ENCODE measurements at places on chromosomes 2 and 18.

- no peak for DNase-seq
Measured at GRCh38 chr2:123614596-123614995, 410.5 kb upstream of the CNTNAP5 start.

DNA sequence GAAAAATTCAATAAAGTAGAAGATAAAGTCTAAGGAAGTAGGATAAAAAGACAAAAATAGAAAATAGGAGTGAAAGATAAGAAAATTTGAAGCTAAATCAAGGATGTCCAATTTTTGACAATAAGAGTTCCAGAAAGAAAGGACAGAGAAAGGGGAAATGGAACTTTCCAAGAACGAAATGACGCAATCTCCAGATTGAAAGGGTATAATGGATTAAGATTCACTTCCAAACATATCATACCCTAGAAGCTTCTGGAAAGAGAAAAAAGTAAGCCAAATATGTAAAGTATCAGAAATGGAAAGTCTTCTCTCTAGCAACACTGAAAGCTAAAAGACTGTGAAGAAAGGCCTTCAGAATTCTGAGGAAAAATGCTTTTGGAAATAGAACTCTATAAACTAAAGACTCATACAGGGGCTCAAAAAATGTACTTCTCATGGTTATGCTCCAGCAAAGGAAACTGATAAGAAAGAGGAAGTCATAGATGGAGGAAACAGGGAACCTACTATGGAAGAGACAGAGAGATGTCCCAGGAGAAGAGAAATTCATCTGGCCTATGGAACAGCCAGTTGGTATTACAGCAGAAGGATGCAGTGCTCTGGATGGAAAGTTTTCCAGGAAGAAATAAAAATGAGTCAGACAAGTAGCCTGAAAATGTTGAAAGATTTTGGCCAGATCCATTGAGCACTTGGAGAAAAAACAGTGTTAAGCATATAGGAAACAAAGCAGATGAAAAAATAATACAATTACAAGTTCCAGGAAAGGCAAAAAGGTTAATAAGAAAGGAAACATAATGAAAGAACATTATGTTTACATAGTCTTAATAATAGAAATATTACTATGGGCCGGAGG lies 20.1 kb downstream of the CASP8 start:
- no peak for DNase-seq

- DNase-seq: no peak
Measured at GRCh38 chr2:212777020-212777491, 238.5 kb upstream of the ERBB4 start.

- no peak for DNase-seq
Measured at GRCh38 chr18:44727291-44727690, 46.6 kb downstream of the SETBP1 start.

- no peak for DNase-seq
Measured at GRCh38 chr2:95353613-95354468, 48.7 kb upstream of the FAHD2A start.

- peak; percentile 67 for DNase-seq
Measured at GRCh38 chr2:8298783-8299182, 383.1 kb upstream of the ID2 start.

DNA sequence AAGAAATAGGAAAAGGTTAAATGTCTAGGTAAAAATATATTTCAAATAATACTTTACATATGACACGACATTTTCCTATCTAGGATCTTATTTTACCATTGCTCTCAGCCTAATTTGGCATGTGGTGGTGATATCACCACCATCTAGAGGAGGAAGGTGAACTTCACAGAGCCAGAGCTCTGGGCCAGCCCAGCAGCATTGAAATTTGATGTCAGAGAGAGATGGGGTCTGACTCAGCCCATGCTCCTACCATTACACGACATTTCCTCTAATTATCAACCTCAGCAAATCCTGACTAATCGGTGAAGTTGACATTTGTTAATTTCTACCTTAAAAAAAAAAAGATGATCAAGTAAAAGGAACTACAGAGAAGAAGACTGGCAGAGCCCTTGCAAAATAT lies 42.3 kb downstream of the LRRTM4 start:
- no peak for DNase-seq

DNA sequence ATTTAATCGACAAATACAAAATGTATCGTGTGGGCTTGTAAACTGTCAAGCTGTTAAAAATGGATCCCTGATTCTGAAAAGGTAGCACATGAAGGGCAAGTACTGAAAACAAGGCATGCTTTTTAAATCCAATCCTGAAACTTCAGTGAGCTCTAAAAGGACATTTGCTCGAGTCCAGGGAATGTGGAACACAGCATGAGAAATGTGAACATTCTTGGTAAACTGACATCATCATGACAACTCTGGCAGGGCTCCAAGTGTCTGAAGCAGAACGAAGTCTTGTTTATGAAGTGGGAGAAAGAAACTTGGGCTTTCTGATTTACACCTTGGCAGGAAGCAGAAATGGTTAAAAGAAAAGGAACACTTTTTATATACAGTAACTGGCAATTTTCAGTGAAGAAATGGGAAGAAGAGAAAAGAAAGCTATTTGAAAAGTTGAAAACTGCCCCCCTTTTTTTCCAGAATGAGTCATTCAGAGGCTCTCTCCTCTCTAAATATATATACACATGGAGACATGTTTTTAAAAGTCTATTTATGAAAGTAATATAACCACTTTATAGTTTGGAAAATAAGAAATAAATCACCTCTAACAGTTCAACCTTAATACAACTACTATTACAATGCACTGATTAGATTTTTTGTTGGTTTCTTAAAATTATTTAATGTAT lies 120.8 kb downstream of the GAREM1 start:
- no peak for DNase-seq

DNA sequence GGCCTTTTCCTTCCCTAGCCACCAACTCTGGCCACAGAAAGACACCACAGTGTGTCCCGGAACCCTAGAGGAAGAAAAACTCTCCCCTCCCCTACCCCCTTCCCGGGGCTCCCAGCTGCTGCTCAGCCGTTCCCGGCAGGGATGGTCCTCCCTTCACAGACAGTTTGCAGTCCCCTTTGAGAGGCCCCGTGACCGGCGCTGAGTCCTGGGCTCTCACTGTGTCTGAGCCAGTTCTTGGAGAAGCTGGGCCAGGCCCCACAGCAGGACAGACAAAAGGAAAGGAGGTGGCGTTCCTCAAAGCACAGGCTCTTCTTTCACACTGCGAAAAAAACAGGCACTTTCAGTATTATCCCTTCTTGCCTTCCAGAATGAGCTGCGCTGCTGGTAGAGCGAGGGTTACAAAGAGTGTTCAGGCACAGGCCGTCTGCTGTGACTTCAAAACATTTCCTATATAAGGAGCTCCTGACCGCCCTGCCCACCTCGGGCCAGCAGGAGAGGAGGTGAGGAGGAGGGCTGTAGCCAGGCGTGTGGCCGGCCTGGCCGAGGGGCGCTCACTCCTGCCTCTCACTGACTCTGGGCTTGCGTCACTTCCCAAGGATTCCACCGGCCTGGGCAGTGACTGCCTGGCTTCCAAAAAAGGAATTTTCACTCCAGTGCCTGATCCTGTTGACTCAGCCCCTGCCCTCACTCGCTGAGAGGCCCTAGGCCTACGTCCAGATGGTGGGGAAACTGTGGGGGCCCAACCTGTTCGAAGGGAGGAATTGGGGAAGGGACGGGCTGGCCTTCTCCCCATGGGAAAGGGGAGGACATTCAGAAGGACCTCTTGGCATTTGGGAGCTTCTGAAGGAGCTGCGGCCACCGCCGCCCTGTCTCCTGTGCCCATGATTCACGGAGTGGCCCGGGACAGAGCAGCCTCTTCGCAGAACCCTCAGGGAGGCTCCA lies 24.9 kb downstream of the CIDEA start:
- DNase-seq: no peak

DNA sequence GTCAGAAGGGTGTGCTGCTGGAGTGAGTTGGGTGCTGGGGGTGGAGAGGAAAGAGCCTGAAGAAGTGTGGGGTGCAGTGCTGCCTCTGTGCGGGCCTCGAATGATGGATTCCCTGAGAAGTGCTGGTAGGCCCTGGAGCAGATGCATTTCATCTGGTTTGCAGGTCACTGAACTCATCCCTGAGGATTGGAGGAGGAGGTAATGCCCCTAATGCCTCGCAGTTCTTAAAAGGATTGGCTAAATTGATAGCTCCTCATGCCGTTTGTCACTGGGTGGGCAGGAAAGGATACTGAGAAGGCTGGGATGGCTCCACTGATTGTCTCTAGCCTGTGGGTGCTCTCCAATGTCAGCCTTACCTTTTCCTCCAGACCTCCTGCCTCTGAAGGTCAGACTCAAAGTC lies 74.1 kb downstream of the CTIF start:
- DNase-seq: no peak

- DNase-seq: no peak
Measured at GRCh38 chr2:167181134-167181533, 292.9 kb downstream of the XIRP2 start.

GRCh38 chr2:40353231-40353630 lies 98.7 kb downstream of the SLC8A1 start:
- no peak for DNase-seq

DNA sequence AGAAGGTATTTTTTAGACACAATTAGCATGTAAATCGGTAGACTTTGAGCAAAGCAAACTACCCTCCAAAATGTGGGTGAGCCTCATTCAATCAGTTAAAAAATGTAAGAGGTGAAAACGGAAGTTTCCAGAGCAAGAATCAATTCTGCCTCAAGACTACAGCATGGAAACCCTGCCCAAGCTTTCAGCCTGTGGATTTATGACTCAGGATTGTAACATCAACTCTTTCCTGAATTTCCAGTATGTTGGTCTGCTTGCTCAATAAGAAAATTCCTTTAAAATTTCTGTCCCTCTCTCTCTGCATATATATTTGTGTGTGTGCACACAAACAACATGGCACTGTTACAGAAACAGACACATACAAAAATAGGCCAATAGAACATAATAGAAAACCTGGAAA lies 228.6 kb upstream of the DOK6 start:
- no peak for DNase-seq

- no peak for DNase-seq
Measured at GRCh38 chr2:208062113-208062512, 36.8 kb upstream of the PLEKHM3 start.

- no peak for DNase-seq
Measured at GRCh38 chr2:68663371-68664156, 20.2 kb downstream of the PROKR1 start.

DNA sequence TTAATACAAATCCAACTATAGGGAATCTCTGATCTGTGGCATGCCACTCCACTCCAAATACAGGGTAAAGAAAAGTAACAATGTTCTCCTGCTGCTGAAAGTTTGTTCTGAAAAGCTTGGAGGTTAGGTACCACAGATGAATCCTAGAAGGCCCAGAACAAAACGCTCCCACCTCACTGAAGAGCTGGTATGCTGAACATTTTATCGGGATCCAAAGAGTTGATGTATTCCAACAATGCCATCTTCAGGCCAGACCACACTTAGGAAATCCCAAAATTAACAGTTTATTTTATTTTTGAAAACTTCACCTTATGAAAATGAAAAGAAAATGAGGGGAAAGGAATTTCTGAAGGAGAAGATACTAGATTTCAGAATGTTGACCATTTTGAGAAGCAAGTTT lies 145.1 kb upstream of the CDH19 start:
- DNase-seq: no peak

DNA sequence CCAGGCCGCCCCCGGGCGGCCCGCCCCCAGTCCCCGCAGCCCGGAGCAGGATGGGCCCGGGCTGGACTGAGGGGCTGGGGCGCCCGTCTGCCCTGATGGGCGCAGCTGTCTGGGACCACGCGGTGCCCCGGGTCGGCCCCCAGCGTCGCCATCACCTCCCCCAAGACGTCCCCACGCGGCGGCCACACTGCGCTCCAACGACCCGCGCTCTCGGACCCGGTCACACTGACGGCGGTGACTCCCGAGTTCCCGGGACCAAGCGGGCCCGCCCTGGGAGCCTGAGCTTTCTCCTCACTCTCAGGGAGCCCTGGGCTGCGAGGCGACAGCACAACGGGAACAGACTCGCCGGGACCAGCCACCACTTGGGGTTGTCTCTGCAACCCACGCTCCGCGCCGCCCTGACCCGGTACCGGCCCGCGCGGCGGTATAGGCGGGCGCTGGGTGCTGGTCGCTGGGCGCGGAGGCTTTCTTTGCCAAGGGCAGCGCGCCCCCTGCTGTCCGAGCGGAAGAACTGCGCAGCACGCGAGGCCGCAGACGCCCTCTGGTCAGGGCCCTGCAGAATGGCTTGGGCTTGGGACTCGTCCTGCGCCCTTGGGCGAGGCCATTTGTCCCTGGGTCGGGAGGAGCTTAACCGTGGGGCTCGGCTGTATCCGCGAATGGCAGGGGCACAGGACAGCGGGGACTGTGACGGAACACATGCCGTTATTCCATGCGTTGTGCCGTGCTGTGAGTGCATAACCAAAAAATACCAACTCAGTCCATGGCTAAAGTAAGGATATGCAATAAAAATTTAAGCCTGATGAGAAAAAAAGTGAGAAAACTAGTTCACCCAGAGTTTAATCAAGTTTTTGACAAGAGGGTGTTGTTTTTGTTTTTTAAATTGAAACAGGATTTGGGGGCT lies 54.8 kb upstream of the ANKRD62 start:
- DNase-seq: peak; percentile 70

DNA sequence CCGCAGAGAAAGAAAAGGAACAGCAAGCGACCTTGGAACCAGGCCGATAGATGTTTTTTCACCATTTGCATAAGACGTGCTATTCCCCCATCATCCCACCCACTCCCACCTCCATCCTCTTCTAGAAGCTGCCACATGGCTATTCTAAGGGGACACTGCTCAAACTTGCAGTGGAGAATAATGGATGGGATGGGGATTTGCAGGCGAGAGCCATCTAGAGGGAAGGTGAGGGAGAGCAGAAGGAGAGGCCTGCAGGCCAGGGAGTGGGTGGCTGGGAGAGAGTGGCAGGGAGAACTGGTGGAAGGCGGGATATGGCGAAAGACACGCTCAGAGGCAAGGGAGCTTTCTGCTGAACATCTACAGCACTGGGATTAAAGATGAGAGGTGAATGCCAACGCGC lies 84.9 kb downstream of the MAPK4 start:
- DNase-seq: no peak

DNA sequence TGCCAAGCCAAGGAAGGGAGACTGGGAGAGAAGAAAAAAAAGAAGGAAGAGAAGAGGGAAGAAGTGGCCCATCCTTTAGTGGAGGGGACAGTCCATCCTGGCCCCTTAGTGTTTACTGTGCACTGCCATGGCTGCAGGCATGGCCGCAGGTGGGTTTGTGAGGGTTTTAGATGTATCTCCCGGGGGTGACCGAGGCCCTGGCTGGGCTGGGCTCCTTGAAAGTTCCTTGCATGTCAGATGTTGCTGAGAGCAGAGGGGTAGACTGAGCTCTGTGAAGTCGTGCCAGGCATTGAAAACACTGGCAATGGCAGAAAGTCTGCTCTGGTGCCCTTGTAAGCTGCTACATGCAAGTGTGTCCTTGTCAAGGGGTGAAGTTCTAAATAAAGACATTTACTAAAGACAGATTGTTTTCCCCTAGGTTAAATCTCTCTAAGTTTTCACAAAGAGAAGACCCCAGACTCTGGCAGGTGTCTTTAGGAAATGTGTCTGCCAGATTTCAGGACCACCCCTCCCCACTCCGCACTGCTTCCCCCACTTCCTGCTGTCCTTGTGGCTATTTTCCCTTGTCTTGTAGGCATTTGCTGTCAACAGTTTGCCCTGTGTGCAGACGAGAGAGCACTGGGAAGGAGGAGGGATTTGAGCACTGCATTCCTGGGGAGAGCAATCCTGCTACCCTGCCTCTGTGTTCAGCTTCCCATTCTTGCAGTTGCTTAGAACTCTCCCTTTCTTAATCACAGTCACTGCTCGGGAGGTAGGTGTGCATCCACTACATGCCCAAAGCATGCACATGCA lies 68.4 kb downstream of the ACOXL start:
- DNase-seq: no peak
